ENCODE measurements at places on chromosomes 3 and 15.

DNA sequence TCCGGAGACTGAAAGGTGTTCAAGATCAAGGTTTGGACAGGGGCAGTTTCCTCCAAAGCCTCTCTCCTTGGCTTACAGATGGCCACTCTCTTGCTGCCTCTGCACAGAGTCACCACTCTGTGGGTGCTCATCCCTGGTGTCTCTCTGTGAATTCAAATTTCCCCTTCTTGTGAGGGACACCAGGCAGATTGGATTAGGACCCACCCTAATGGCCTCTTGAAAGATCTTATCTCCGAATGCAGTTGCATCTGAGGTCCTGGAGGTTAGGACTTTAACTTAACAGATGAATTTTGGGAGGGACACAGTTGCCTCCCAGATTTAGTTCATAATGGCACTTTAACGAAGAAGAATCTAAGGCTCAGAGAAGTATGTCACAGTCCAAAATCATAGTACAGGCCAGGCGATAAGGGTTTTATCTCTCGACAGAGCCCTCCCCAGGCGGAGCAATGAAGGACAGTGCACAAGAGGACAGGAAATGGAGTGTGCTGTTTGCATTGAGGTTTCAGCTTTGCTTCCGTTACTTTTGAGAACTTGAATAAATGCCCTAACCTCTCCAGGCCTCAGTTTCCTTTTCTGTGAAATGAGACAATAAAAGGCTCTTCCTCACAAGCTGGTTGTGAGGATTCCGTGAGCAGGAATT is 38.9 kb upstream of the KIF23 start:
- DNase-seq = no peak

DNA sequence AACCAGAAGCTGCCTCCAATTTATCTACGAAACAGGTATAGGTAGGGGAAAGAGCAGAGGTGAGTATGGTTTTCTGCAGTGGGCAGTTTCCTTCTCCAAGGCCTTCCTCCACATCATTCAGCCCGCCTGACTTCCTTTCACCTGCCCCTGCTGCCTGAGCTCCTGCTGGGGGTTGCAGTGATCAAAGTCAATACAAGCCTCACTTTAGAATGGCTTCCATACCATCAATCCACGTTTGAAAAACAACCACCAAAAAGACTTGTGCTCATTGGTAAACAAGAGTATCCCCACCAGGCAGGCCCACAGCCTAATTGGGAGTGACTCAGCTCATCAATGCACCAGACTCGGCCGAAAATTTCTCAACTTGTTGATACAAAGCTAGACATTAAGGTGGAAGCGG is 159.9 kb downstream of the MAGI1 start:
- DNase-seq = no peak

GRCh38 chr3:30578479-30578878 is 27.9 kb upstream of the TGFBR2 start:
- DNase-seq = no peak

DNA sequence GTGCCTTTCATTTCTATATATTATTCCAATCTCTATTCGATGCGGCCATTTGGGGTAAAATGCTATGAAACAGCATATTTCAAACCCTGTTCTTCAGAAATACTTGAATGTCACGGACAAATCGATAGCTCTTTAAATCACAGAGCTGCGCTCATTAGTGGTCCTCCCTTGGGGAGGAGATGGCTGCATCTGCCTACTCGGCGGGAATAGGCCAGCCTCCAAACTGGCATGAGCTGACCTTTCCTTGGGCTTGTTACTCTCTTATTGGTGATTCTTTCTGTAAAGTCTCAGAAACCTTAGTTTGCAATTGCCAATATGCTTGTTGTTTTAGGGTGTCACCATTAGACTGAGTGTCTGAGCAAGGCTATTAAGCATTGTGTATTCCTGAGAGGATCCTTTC is 120.9 kb downstream of the BDH1 start:
- no peak for DNase-seq

DNA sequence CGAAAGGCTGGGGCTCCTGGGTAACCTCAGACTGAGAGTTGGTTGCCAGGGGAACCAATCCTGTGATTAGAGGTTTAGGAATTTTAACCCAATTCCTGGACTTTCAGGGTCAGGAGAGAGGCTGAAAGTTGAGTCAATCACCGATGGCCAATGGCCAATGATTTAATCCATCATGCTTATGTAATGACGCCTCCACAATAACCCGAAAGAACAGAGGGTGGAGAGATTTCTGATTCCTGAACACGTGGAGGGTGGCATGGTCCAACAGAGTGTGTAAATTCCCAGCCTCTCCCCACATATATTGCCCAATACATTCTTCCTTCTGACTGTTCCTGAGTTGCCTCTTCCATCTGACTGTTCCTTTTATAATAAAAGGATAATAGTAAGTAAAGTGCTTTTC is 137.2 kb upstream of the CBLB start:
- DNase-seq = no peak

- DNase-seq = no peak
Measured at GRCh38 chr3:30370681-30371271, 235.6 kb upstream of the TGFBR2 start.

DNA sequence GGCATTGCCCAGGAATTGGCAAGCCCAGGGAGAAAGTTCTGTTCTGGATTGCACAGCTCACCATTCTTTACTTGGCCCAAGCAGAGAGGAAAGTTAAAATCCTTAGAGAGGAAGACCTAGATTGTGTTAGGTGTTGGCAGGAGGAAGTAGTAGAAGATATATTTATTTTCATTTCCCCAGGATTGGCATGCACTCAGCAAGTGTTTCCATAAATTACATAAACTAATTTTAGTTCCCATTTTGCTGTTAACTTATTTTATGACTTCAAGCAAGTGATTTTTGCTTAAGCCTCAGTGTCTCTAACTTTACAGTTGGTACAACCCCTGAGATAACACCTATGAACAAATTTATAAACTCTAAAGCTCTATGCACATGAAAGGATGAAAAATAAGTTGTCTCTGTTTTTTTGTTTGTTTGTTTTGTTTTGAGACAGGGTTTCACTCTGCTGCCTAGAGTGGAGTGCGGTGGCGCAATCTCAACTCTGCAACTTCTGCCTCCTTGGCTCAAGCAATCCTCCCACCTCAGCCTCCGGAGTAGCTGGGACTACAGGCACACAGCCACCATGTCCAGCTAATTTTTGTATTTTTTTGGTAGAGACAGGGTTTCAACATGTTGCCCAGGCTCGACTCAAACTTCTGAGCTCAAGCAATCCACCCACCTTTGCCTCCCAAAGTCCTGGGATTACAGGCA is 31.2 kb upstream of the TOP2B start:
- DNase-seq = peak; percentile 25

GRCh38 chr3:113695786-113696645 is at the start of gene USF3:
Gene USF3 (minus strand): TSS chr3:113696642. CDS start chr3:113674878, 21,764 bp downstream.
- peak; percentile 95 for DNase-seq

DNA sequence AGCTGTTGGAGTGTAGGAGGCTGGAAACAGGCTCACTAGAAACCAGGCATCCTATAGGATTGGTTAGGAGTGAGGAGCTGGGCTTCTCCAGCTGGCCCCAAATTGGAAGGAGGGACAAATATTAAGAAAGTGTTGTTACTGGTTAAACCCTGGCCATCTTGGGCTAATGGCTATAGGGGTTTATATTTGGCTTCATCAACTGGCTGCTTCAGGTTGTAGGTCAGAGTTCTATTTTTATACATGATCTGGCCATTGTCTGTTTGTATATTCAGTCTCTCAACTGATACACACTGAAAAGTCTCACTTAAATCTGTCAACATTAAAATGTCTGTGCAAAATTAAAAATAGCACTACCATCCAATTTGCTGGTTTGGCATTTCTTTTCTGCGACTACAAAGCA is 70.2 kb upstream of the ARRDC4 start:
- no peak for DNase-seq

DNA sequence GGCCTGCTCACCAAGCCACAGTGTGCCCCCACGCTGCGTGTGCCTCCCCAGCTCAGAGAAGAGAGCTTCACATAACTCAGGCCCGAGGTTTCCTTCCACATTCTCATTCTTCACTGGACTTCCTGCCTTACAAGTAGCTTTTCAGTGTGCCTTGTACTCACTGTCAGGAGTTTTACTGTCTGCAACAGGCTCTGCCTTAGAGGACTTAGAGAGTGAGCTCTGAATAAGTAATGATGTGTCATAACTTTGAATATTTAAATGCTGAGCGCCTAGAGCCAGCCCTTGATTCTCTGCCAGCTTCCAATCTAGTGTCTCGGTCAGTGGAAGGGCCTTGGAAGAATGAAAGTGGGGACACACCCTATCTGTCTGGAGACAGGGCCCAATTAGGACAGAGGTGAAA is 41.8 kb downstream of the ITGB5 start:
- DNase-seq = peak; percentile 22

- DNase-seq = peak; percentile 8
Measured at GRCh38 chr3:172129850-172130716, 90.7 kb downstream of the FNDC3B start.

GRCh38 chr15:48905216-48905615 is 27.3 kb downstream of the EID1 start:
- no peak for DNase-seq

- no peak for DNase-seq
Measured at GRCh38 chr15:71939981-71940588, 129.7 kb downstream of the NR2E3 start.

DNA sequence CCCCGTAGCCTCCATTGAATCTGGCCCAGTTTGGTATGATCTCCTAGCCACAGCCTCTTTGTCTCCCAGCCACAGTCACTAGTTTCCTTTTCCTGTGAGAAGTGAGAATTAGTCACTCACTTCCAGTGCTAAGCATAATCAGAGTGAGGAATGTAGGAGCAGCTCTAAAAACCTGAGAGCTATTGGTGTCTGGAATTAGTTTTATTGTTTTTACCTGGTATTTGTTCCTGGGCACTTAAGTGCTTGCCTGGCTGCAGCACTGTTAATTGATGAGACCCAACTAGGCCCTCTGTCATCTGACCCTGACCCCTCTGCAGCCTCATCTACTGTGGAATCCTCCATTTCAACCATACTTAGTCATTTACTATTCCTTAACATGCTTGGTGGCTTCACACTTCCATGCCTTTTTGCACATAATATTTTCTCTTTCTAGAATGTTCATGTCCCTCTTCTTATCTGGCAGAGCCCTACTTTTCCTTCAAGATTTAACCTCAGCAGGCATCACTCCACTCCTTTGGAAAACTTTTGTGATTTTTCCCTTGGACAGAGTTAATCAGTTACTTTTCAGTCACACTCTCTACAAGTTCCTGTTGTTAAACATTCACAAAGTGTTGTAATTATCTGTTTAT is 48.8 kb downstream of the PDE8A start:
- DNase-seq = no peak

DNA sequence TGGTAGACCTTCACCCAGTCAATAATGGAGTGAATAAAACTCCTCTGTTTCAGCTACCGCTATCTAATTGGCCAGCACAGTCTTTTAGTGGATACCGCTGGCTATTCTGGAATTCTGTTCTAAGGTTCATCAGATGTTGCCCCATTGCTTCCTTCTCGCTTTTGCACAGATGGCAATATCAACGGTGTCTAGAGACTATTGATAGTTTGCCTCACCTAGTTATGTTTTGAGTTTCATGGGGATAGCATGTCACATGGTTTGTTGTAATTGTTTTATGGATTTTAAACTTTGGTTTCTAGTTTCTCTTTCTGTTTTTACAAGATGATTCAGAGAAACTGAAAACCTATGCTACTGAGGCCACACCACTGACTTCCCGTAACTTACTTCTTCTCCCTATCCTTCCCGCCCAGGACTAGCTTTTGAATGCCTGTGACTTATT is 2.0 kb downstream of the XRN1 start:
- no peak for DNase-seq

GRCh38 chr3:196097373-196098154 is 15.7 kb upstream of the TFRC start:
- DNase-seq = no peak

GRCh38 chr3:78154521-78155186 is 1114.8 kb downstream of the ROBO2 start:
- no peak for DNase-seq

DNA sequence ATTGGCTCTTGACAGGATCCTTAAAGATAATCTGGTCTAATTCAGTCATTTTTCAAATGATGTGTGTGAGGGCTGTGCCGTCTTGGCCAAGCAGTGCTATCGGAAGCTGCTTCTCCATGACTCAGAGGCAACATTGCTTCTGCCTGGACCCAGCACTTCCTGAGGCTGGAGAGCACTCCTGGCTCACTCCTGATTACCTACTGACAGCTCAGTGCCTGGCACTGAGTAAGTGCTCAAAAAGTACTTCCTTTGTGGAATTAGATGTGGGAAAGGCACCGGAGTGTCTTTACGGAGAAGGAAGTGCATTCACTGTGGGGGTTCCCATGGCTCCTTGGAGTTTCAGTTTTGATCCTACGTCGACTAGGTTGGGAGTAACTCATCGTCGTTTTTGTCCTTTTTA is 86.9 kb upstream of the UBE3A start:
- peak; percentile 57 for DNase-seq

- DNase-seq = no peak
Measured at GRCh38 chr3:25460751-25461150, 32.7 kb downstream of the RARB start.

DNA sequence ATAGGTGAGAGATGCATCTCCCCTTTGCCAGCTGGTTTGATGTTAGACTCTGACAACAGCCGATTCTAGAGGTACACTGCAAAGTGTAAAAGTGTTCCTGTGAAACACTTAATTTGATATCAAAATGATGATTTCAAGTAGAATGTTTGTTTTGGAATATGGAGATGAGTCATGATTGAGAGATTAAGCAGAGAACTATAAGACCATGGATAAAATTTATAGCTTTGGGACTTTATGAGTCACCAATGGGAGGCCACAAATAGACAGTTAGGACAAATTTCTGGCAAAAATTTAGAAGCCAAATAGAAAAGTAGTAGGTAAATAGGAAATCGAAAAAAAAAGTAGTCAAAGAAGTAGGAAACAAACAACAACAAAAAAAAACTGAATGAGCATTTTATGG is 672.5 kb downstream of the NSUN3 start:
- DNase-seq = no peak

DNA sequence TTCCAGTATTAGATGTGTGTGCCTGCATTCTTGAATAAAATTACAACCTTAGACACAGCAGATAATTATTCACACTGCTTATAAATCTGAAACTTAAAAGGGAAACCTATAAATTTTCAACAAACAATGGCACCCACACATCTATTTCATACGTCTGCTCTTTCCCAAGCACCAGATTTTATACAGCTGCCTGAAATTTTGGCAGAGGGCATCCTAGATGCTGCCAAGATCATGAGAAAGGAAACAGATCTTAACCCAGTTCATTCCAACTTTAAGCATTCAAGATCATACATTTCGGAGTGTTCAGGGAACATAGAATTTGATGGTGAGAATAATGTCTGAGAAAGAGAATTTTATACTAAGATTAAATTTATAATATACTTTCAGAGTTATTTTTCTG is 53.1 kb downstream of the CLDN1 start:
- DNase-seq = no peak

All from upper lobe of left lung (tissue), 6 donors.